AG10803 (cell line): ENCODE measurements at places on chromosomes 5 and 9.

DNA sequence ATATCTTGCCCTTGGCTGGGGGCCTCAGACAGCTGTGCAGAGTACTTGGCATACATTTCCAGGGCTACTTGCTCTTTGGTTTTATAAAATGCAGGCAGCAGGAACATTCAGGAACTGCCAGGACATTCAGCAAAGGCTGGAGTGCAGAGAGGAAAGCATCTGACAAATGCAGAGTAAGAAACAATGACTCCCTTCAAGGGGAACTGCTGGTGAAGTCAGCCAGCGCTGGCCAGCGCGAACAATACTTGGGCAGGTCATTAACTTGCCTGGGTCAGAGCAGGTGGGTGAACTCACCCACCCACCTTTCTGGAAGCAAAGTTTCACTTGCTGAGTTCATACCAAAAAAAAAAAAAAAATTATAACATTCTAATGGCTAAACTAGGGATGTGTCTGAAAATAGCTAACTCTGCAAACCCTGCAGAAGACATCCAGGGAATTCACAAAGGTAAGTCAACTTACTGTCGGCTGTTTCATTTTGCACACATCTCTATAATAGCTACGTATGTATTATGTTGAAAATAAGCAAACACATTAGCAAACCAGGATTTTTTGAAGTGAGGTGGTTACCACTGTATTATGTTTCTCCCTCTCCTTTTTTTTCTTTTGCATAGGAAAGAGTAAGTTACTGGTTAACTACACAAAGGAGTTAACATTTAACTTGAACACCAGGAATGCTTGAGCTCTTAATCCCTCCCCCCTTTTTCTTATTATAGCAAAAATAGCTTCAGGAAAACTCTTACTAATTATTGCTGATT, 152.2 kb downstream of the GLIS3 start:
- no peak for DNase-seq

GRCh38 chr5:62692946-62693713, 114.5 kb downstream of the LRRC70 start:
- no peak for DNase-seq

GRCh38 chr5:173039964-173040363, 16.2 kb upstream of the CREBRF start:
- no peak for DNase-seq

DNA sequence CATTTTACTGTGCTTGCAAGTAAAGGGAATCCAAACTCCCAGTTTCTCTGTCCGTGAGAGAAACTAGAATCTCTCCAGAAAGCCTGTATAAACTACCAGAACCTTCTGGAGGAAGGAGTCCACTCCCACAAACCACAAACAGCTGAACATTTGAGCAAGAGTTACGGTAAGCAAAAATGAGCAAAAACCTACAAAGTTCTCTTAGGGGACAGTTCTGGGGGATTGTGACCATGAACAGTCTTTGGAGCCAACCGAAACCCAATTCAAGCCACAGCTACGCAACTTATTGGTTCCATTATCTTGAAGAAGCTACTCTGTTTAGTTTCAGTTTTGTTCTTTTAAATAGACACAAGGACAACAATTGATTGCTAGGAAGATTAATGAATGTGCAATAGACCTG, 330.6 kb downstream of the ASTN2 start:
- DNase-seq = no peak

- no peak for DNase-seq
Observed at GRCh38 chr9:124839612-124840299, 13.5 kb upstream of the WDR38 start.

DNA sequence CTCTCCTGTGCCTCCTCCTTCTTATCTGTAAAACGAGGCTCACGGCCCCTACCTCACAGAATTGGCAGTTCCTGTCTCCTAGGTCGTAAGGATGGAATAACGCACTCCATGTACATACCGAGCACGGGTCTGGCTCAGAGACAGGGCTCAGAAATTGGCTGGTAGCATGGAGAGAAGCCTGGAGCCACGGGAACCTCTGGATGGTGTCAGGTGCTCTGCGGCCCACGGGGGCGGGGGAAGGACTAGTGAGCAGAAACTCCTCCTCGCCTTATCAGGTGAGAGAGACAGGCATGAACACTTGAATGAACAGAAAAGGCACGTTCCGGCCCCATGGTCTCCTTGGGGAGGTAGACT, 15.4 kb upstream of the C5orf47 start:
- DNase-seq = no peak
